ENCODE measurements at places on chromosomes 11 and 22.

DNA sequence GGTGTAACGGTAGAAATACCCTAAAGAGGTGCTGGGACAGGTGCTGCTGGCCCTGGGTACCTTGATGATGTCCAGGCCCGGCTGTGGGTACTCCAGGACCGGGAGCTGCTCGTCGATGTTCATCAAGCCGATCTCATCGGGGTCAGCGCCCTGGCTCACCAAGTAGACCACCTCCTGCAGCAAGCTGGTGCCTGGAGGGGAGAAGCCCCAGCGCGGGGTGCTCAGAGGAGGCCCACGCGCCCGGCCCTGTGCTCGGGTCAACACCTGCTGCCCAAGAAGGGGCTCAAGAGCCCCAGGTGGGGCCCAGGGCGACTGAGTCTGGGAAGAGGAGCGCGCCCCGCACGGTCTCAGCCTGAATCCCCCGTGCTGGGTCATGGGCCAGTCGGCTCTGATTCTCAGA lies 20.6 kb downstream of the SULT4A1 start:
- DNase-seq = no peak

GRCh38 chr22:16956290-16956689 lies 51.7 kb downstream of the GAB4 start:
- no peak for DNase-seq

GRCh38 chr22:37240941-37241320 lies 3.1 kb downstream of the RAC2 start:
- no peak for DNase-seq

- DNase-seq = no peak
These were observed 156.3 kb downstream of the GRM5 start for GRCh38 chr11:88909500-88909899.

All from M059J (cell line).